Motor neuron (in vitro differentiated cells): ENCODE measurements at places on chromosomes 7 and 10.

- ATAC-seq = no peak
Observed at GRCh38 chr7:13308423-13308822, 621.0 kb downstream of the ARL4A start.

DNA sequence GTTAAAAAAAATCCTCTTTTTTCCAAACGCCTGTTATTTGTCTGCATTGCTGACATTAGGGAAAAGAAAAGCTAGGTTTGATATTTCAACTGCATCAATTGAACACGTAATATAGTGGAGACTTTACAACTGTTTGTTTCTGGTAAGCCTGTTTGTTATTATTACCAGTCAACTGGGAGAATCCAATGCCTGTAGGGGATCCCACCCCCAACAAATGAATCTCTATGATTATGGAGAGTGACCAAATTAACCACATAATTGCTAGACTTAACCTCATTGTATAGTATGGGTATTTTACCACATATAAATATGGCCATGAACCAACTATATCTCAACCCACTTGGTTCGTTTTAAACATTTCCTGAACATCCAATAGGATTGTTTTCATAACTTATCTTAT, 216.1 kb downstream of the TWIST1 start:
- no peak for ATAC-seq

GRCh38 chr10:15491856-15492642, 121.0 kb upstream of the FAM171A1 start:
- ATAC-seq = peak; percentile 78

GRCh38 chr7:94374721-94375566, 19.8 kb upstream of the COL1A2 start:
- ATAC-seq = peak; percentile 59

DNA sequence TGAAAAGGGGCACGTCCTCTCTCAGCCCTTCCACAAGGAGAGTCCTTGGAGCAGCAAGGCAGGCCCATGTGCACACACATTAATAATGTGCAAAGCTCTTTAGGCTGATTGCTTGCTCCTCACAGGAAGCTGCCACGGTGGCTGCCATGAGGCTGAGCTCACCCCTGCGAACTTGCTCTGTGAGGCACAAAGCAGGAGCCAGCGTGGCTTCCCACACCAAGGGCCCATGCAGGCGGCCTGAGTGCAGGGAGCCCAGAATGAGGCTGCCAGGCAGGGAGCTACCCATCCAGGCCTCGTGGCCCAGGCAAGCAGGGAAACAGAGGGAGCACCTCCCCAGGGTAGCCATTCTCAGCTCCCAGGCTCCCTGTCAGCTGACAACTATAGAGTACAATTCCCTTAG, 242.9 kb downstream of the GRID1 start:
- ATAC-seq = peak; percentile 35

- ATAC-seq = no peak
Observed at GRCh38 chr7:139180700-139181311, 50.2 kb upstream of the UBN2 start.

GRCh38 chr7:99244939-99245338, 27.7 kb upstream of the MYH16 start:
- ATAC-seq = no peak
